HT1080 (cell line): ENCODE measurements at places on chromosomes 6 and 20. TPM values are rescaled to one million over a fixed set of nuclear protein-coding genes. Genes with fewer than 3 reads are reported as not detected.

BTN1A1 gene
- 0.23 TPM in 1 of 2 replicates, not detected in the other for total RNA-seq

SNRPB2 gene
- 144 and 149 TPM in 2 replicates for total RNA-seq

CRIP3 gene
- not detected in 2 replicates for total RNA-seq

GSTA2 gene
- total RNA-seq: not detected in 2 replicates

ANGPT4 gene
- 0.02 TPM in 1 of 2 replicates, not detected in the other for total RNA-seq

MTHFD1L gene
- 44.6 and 65.7 TPM in 2 replicates for total RNA-seq

CST4 gene
- not detected in 2 replicates for total RNA-seq

WFDC6 gene
- total RNA-seq: not detected in 2 replicates

MTCH1 gene
- total RNA-seq: 263 and 264 TPM in 2 replicates

HLA-DRA gene
- total RNA-seq: 0.33 and 0.61 TPM in 2 replicates

PLCB4 gene
- total RNA-seq: 22.7 and 24.0 TPM in 2 replicates

OGFRL1 gene
- total RNA-seq: 26.9 and 27.7 TPM in 2 replicates

FAM162B gene
- not detected in 2 replicates for total RNA-seq

VEGFA gene
- total RNA-seq: 40.2 and 64.5 TPM in 2 replicates

PAX1 gene
- not detected in 2 replicates for total RNA-seq

MEI4 gene
- total RNA-seq: 0.06 TPM in 1 of 2 replicates, not detected in the other

ETV7 gene
- total RNA-seq: not detected in 2 replicates

SCRT2 gene
- not detected in 2 replicates for total RNA-seq
